HepG2 (cell line): ENCODE measurements at places on chromosomes 6 and 20.

DNA sequence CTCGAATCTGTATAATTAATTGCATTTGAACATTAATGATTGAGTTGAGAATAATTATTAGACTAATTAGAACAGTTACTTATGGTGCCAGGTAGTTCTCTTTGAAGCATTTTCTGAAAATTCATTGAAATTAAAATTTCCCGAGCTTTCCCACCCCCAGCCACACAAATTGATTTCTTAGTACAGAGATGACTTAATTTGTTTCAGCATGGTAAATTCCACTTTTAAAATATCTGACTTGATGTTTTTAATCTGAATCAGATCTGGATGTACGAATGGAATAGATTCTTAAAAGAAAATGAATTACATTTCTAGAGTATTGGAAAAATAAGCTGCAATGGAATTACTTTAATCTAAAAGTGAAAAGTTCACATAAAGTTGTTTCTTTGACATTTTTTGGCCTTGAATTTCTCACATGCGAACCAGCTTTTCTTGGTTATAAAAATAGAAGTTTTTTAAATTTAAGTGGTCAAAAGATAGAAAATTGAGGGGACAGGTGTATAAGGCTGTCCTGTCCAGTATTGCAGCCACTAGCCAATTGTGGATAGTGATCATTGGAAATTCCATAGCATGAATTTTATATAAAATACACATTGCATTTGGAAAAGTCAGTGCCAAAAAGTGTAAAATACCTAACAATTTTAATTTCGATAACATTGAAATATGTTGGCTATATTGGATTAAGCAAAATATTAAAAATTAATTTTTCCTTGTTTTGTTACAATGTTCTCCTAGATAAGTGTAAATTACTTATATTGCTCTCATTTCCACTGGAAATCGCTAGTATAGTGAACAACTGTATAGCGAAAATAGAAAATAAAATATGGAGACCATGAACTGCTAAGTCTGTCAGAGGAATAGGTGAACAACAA is 102.9 kb downstream of the OR2B2 start:
- no peak for DNase-seq

DNA sequence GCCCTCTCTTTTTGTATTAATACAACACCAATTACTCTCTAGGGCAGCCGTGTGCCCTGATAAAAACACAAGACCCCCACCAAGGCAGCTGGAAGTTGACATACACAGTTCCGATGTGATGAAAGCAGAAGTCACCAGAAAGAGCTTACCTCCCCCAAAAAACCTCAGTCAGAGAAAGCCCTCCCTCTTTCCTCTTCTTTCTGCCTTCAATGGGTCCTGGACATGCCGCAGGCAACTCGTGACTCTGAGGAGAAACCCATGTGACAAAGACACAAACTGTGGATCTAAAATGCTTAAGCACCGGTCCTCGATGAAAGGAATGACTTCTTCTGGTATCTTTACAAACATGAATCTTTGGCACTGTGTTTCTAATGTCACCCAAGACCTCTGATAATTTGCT is 117.7 kb upstream of the CCDC28A start:
- no peak for DNase-seq

- no peak for DNase-seq
Observed at GRCh38 chr6:92906385-92906784, 513.0 kb downstream of the EPHA7 start.

GRCh38 chr20:33648396-33649004 is 13.6 kb upstream of the C20orf144 start:
- no peak for DNase-seq

GRCh38 chr6:35665573-35665972 is 23.1 kb downstream of the FKBP5 start:
- no peak for DNase-seq

DNA sequence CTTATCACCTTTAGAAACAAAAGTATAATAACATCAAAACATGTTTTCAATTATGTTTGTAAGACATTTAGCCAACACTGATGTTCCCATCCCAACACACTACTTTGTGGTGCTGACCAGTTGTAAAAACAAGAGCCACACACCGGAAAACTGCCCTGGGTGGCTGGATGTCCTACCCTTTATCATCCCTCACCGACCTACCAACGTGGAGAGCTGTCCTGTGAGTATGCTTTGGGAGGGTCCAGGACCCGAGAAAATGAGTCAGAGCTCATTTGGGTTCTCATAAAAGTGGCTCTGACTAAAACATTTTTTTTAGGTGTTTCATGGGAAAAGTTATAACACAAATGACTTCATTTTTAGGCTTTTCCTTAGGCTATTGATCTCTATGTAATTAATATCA is 29.3 kb upstream of the CTAGE9 start:
- DNase-seq: no peak

- no peak for DNase-seq
Observed at GRCh38 chr6:3849681-3850450, 693 bp downstream of the FAM50B start.

DNA sequence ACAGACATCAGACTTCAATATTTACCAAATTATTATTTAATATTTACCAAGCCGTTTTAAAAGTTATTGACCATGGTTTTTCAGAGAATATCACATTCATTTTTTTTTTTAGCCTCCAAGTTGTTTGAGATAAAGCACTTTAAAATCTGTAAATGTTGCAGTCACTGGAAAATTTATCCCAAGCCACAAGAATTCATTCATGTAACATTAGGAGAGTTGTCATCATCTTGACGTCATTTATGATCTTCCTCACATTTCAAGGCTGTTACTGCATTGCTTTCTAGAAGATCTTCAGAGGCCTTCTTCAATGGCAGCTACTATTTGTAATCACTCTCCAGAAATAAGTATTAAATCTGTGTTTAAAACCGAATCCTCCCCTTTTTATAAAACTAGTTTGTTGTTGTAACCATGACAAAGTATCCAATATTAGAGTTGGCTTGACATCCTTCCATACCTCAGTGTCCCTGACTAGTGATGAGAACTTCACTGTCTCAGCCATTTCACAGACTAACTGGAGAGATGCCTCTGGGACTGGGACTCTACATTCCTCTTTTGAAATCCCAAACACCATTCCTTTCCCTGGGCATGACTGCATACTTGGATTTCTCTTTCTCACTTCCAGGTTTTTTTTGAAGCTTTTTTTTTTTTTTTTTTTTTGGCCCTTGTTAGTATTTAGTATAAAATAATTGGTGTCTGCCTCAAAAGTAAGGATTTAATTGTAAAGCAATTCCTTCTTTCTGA is 100.1 kb downstream of the ZFAND3 start:
- no peak for DNase-seq

DNA sequence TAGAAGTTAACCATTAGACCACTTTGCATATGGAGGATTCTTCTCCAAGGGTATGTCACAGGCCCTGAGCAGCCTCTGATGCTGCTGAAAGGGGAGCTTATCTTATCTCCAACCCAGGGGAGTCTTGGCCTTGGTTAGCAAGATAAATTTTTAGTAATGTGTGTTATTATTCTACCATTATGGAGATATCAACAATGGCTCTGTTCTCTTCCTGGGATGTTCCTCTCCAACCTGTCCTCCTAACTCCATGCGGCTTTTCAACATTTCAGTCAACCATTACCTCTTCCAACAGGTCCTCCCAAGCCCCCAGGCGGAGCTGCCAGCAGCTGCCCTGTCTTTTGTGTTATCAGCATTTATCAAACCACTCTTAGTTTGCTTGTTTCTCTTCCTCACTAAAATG is 48.4 kb upstream of the FOXC1 start:
- DNase-seq: no peak

GRCh38 chr6:138031417-138031816 is 75.8 kb downstream of the PERP start:
- no peak for DNase-seq

DNA sequence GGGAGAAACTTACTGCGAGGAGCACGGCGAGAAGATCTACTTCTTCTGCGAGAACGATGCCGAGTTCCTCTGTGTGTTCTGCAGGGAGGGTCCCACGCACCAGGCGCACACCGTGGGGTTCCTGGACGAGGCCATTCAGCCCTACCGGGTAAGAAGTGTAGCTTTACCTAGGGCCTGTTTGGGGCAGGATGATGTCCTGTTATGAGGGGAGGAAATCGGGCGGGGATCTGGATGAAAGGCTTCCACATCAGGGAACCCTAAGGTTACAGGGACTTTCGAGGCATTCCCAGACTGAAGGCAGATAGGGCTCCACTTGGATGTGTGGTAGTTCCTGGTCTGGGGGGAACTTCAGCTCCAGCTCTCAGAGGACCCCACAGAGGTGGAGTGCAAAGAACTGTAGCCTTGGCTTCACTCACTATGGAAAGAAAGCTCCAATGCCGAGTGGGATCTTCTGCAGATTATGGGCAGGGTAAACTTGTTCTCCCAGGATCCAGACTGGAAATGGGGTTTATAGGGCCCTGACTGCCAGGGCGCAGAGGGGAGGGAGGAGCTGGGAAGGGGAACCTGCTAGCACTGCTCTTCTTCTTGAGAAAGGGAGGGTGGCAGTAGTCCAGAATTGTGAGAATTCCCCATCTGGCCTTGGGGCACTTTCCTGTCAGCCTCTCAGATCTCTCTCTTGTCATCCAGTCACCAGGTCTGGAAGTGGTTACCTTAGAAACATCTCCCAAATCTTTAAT is 740 bp downstream of the TRIM15 start:
- DNase-seq: no peak

GRCh38 chr20:32040142-32040953 is 11.7 kb upstream of the HCK start:
- DNase-seq: no peak

DNA sequence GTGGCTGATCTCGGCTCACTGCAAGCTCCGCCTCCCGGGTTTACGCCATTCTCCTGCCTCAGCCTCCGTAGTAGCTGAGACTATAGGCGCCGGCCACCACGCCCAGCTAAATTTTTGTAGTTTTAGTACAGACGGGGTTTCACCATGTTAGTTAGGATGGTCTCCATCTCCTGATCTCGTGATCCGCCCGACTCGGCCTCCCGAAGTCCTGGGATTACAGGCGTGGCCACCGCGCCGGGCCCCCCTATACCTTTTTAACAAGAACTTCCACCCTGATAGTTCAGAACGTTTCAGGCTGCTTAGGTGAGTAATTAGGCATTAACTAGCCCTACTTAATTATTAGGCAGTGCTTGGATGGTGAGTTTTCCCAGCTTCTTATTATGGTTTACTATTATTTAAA is 552.5 kb downstream of the BCKDHB start:
- DNase-seq: no peak

DNA sequence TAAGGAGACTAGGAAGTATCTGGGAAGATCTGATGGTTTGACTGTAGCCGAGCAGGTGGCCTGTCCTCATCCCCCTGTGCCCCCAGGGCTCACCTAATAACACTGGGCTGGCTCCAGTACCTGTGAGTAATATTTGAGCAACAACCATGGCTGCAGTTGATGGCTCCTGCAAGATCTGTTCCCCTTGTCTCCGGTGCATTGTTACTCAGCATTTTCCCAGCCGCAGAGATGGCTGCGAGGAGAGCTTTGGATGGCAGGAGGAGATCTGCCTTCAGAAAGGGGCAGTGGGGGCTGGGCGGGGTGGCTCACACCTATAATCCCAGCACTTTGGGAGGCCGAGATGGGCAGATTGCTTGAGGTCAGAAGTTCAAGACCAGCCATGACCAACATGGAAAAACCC is 39.3 kb downstream of the PTK7 start:
- DNase-seq: no peak

DNA sequence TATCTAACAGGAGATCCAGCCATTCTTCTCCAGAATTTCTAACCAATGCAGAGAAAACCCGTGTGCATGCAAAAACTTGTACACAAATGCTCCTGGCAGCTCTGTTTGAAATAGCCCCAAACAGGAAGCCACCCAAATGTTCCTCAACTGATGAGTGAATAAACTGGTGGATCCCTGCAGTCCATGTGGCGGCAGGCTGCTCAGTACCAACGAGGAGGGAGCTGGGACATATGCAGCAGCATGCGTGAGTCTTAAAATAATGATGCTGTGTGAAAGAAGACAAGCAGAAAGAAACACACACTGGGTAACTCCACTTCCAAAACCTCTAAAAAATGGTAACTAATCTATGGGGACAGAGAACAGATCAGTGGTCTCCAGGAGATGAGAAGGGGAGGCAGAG is 542.1 kb upstream of the AGPAT4 start:
- DNase-seq: no peak

- DNase-seq: no peak
Observed at GRCh38 chr6:158266131-158266530, 46.1 kb upstream of the TULP4 start.

DNA sequence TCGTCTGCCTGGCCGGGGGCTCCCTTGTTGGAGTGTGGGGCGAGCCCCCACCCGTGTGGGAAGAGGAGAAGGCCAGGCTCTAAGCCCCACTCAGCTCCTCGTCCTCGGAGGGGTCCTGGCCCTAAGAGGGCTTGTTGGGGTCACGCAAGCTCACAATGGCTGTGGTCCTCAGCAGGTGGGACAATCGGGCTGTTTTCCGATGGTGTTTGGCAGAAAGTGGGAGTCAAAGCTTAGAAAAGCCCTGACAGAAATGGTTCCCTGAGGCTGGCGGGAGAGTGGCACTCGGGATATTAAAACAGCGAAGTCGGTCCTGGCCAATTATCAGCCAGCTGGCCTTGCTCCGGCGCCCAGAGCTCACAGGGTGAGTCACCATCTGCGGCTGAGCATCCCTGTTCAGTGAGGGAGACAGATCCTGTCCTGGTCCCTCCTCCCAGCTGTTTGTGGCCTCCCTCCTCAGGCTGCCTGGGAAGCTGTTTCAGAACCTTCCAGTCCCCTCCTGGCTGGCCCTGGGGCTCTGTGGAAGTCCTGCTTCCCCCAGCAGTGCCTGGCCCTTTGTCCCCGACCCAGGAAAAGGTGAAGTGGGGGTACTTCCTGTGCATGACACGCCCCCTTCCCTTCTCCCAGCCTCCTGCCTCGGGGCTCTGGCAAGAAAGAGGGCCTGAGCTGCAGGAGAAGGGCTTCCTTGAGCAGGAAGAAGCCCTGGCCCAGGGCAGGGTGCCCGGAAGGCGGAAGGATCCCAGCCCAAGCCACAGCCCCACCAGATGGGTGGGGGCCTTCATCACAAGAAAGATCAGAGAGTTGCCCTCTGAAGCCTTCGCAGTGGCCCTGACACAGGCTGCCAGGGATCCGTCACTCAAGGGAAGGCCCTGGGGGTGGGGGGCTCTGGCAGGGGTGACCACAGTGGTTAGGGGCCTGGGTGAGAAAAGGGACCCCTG is 53.6 kb upstream of the BHLHE23 start:
- no peak for DNase-seq

GRCh38 chr6:129370268-129370916 is 339.6 kb downstream of the ARHGAP18 start:
- DNase-seq: peak; percentile 32

DNA sequence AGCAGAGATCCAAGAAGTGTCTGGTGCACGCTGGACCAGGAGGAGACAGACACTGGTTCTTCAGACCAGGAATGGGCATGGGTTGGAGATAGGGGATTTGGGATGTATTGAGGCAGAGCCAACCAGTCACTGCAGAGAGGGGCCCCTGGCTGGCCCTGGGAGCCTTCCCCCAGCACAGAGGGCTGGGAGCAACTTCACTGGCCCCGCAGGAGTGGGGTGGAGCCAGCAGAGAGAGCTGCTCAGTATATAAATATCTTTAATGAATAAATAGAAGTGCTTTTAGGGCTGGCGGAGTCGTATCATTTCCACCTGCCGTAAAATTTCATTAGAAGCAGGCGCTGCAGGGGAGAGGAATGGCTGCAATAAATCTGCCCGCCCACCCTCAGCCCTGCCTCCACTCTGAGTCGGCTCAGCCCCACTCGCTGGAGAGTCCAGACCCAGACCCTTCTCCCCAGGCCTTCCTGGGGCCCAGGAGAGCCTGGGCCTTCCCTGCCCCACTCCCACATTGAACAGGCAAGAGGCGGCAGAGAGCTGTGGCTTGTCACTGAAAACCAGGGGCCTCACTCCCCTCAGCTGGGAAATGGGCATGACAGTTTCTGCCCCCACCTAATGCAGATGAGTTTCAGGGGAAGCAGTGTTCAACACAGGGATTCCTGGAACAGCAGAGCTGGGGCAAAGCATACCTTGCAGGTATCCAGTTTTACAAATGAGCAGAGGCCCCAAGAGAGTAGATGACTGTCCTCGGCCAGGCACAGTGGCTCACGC is 23.9 kb upstream of the VSTM2L start:
- DNase-seq: no peak
